H7 (cell line): ENCODE measurements at places on chromosomes 11 and 22. TPM values are rescaled to one million over a fixed set of nuclear protein-coding genes. Genes with fewer than 3 reads are reported as not detected.

Gene FIBP
- total RNA-seq: 113 and 139 TPM in 2 replicates

GRCh38 chr11:119747868-119748660 lies 19.1 kb upstream of the NECTIN1 start:
- no peak for DNase-seq

DNA sequence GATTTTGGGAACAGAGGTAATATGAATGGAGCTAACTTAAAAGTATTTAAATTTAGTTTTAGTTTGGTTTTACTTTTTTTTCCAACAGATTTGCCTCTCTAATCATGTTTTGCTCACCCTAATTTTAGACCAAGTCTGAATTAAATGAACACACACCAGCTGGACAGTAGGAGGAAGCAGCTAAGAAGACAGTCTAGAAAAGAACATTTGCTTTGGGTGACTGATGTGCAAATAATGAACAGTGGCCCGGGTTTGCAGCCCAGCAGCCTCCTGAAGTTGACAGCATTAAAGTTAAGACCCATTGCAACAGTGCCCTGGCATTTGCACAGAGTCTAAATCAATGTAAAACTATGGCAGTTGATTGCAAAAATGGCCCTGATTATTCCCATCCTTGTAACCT lies 66.4 kb upstream of the SORL1 start:
- no peak for DNase-seq

DNA sequence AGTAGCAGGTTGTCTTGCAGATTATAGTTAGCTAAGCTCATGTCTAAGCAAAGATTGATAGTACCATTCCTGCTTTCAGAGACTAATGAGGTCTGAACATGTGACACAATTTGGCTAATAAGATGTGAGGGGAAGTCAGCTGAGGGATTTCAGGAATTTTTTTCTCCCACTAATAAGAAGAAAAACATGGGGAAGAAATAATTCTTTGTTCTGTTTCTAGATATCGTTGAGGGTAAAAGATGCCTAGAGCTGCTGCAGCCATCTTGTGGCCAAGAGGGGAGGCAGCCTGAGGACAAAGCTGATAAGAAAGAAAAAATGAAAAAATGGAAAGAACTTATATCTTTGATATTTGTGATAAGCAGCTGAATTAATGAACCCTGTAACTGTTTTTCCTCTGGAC lies 1334.4 kb downstream of the LRRC4C start:
- DNase-seq: no peak

Gene MCAT
- 27.8 and 29.0 TPM in 2 replicates for total RNA-seq

DNA sequence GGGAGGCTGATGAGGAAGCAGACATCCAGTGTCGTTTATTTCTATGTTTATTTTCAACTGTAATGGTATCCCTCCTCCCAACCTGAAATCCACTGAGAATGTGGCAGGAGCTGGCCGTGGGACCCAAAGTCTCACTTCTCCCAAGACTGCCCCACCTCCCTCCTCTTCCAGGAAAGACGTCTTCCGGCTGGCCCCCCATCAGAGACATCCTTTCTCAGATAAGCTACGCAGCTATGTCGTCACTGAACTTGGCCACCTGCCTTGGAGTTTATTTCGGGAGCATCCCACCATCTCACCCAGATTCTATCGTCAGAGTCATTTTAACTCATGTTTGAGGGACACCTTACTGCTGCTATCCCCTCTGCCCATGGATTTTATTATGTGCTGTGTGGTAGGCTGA lies 13.9 kb downstream of the TMEM184B start:
- DNase-seq: no peak

DNA sequence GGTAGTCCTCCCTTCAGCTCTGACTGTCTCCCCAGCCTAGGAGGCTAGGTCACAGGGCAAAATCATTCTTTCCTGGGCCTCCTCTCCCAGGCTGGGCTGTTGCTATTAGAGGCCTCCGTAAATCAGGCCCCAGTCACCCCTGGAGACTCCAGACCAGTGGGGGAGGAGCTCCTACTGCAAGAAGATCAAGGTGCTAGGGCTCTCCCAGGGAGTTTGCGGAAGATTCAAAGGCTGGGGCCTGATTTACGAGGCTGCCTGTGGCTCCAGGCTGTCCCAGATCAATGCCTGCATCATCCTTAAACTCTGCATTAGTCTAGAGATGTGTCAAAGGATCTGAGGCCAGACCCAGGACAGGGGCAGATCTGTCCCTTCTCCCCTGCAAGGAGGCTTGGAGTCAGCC lies 346.2 kb downstream of the TENM4 start:
- no peak for DNase-seq

Gene ACRV1
- not detected in 2 replicates for total RNA-seq

- DNase-seq: no peak
Measured at GRCh38 chr22:50302564-50302963, 4.9 kb downstream of the PLXNB2 start.

DNA sequence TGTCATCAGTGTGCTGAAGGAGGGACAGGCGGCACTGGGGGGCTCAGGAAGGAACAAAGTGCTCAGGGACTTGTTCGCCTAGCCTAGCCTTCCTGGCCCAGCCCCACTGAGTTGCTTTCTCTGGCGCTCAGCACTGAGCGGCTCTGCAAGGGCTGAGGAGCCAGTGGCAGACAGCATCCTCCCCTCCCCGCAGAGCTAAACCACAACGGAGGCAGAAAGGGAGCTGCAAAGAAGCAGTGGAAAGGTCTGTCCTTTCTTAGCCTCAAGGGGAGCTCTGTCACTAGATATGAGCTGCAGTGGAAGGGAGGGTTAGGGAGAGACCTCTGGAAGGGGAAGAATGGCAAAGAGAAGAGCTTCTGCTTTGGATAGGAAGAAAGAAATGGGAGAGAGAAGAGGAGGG lies 89.7 kb upstream of the PHOX2A start:
- peak; percentile 82 for DNase-seq

GRCh38 chr11:47189100-47189834 lies 3.0 kb upstream of the PACSIN3 start:
- peak; percentile 7 for DNase-seq

Gene GVQW3
- total RNA-seq: 4.0 and 5.7 TPM in 2 replicates

Gene MRGPRF
- total RNA-seq: 6.5 and 7.6 TPM in 2 replicates

Gene ZP1
- total RNA-seq: not detected in 2 replicates

Gene POTEH
- total RNA-seq: not detected in 2 replicates

- peak; percentile 92 for DNase-seq
Measured at GRCh38 chr22:20015971-20016733, 471 bp downstream of the ARVCF start.

GRCh38 chr22:23673826-23674690 lies 16.8 kb upstream of the RGL4 start:
- DNase-seq: peak; percentile 74

- no peak for DNase-seq
Measured at GRCh38 chr11:116062490-116063171, 558.4 kb upstream of the CADM1 start.

DNA sequence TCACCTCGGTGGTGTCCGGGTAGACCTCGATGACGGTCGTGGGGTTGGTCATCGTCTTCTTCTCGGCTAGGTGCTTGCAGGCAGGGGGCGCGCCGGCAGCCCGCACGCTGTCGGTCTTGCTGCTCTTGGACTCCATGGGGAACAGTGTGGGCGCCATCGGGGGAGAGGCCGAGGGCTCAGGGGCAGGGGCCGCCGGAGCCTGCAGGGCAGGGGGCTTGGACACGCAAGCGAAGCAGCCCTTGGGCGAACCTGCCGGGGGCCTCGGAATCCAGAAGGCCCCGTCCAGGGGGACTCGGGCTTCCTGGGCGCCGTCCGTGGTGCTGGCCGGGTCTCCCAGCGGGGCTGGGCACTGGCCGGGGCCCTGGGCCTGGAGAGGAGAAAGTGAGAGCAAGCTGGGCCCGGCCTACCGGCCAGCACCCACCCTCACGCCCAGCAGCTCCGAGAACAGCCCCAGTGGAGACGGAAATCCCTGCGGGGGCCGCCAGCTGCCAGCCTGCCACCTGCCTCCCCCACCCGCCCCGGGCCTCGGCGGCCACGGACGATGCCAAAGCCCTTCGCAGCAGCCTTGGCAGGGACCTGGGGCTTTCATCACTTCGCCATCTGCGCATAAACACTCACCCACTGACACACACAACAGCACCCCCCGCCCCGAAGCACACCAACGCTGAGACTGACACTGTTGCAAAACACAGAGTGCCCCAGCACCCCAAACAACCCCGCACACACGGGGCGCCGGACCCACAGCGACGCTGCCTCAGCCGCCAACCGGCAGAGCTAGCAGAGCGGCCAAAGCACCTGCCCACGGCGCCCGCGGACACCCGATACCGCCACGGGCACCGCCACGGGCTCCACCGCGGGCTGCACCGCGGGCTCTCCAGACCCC lies 2.4 kb downstream of the IFITM10 start:
- peak; percentile 84 for DNase-seq

DNA sequence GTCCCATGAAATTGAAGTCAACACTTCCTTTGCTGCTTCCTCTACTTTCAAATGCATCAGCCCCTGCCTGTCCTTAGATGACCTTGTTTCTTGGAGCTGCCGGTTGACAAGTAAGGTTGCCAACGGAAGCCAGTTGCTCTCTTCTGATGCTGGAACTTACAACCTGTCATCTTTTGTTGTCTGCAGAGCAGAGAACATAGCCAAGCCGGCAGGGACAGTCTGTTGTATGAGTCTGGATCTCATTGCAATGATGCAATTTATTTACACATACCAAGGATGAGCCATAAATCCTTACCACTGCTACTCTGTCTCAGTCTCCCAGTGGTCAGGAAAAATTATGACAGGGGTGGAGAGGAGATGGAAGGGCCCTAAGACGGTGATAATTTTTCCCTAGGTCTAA lies 151.4 kb downstream of the BLID start:
- DNase-seq: no peak

DNA sequence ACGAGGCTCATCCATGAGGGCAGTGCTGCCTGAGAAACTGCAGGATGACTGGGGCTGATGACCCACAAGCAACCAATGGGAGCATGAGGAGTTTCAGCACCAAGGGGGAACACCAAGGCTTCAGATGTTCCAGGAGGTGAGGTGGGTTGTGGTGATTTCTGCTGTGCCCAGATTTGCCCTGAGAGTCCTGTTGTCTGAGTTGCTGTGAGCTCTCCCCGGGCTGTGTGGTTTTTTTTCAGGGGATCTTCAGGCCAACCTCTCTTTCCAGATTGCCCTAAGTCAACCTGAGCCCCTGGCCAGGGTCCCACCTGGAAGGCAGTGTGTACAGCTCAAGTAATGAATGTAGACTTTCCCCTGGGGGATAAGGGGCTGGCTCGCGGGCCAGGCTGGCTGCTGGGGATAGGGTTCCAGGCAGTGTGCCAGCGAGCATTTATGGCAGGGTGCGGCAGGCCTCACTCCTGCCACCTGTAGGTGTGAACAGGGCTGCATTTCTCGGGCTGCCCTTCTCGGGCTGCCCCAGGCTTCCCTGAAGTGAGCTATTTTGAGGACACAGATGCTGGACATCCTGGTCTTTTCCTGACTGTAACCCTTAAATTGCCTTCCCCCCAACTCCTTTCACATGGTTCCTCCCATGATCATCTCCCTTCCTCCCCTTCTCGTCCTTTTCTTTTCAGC lies 9.8 kb downstream of the SLC22A6 start:
- peak; percentile 83 for DNase-seq

DNA sequence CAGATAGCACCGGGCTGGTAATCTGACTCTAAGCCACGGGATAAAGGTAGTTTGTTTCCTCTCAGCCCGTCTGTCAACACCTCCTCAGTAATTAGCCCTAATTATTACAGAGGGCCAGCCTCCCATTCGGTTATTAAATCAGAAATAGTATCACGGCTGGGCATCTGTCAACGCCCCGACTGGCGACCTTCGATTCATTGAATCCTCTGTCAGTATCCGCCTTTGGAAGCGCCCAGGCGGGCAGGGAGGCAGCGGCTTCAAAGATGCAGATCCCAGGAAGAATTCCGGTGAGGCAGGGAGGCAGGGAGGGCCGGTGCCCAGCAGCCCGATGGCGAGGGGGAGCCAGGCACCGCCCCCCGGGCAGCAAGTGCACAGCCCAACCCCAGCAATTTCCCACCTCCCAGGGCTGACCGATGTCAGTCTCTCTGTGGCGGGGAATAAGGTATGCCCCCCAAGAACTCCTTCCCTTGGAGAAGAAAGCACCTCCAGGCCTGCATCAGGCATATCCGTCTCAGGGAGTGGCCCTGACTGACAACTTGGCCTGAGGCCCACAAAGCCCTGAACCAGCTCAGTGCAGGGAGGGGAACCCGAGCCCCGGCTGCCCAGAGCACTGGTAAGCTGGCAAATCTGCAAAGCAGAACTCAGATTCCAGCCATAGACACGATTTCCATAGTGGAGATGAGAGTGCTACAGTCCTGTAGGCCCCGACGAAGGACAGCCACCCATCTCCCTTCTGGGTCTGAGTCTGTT lies 11.4 kb downstream of the GNB1L start:
- DNase-seq: peak; percentile 44

GRCh38 chr22:38141217-38141973 lies 30.9 kb upstream of the BAIAP2L2 start:
- DNase-seq: peak; percentile 32

DNA sequence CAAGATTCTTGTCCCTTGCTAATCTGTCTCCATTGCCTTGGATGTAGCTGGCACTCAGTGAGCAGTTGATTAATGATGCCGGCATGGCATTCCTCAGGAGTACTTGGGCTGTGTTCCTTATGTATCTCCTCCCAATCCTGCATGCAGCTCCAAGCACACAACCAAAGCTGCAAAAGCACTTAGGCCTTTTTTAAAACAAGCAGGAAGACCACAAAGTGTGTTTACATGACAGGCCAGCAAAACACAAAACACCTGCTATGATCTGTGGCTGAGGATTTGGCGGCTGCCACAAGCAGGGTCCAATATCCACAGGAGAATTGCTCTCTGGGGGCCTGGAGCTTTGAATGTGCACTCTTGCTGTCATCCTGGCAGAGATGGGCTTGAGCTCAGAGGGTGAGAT lies 8.9 kb downstream of the ABTB2 start:
- no peak for DNase-seq

DNA sequence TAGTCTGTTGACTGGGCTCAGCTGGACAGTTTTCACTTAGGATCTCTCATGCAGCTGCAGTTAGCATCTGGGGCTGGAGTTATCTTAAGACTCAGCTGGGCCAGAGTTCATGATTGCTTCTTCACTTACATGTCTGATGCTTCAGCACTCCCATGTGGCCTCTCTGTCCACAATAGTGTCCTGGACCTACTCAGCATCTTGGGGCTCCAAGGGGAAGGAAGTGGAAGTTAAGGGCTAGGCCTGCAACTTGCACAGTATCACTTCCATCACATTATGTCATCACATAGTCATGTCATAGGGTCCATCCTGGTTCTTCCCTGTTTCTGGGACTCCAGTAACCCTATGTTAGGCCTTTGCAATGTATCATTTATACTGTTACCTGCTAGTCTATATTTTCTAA lies 115.9 kb downstream of the C11orf65 start:
- no peak for DNase-seq

GRCh38 chr11:126186025-126186698 lies 25.3 kb downstream of the RPUSD4 start:
- peak; percentile 41 for DNase-seq

GRCh38 chr11:60970890-60971289 lies 590 bp upstream of the CD6 start:
- DNase-seq: no peak
